Stomach (tissue), 19 donors: ENCODE measurements at places on chromosomes 12 and 14. TPM values are rescaled to one million over a fixed set of nuclear protein-coding genes. Genes with fewer than 3 reads are reported as not detected.

Gene ABCC9
- 1.2 TPM for total RNA-seq

DNA sequence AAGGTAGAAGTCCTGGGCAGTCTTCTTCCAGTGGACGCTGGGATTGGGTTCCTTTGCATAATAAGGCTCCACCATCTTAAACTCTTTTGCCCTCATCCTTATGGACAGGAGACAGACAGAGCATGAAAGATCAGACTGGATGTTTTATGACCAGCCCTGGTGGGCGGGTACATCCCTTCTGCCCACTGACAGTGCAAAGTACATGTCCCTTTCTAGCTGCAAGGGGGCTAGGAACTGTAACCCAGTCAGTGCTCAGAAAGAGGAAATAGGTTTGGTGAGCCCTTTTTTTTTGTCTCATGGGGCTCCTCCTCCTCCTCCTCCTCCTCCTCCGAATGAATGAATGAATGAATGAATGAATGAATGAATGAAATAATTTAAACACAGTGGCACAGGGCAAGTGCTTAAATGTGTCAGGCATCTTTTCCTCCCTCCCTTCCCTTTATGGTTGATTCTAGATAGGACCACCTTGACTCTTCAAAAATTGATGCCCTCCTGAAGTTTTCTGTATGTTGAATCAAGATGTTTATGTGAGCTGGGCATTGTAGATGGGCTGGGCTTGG, 36.4 kb upstream of the HNF1A start:
- no peak overlapping the region for H3K27ac ChIP-seq
- no peaks in the 10 kb centered on the region for H3K27me3 ChIP-seq
- H3K4me3 ChIP-seq = no peak overlapping the region
- no peak for DNase-seq

- no peak for DNase-seq
- no peaks in the 10 kb centered on the region for H3K4me1 ChIP-seq
- no peak overlapping the region for H3K27ac ChIP-seq
- no peak overlapping the region for H3K4me3 ChIP-seq
Observed at GRCh38 chr12:100920493-100920892, 125.9 kb downstream of the ANO4 start.

DNA sequence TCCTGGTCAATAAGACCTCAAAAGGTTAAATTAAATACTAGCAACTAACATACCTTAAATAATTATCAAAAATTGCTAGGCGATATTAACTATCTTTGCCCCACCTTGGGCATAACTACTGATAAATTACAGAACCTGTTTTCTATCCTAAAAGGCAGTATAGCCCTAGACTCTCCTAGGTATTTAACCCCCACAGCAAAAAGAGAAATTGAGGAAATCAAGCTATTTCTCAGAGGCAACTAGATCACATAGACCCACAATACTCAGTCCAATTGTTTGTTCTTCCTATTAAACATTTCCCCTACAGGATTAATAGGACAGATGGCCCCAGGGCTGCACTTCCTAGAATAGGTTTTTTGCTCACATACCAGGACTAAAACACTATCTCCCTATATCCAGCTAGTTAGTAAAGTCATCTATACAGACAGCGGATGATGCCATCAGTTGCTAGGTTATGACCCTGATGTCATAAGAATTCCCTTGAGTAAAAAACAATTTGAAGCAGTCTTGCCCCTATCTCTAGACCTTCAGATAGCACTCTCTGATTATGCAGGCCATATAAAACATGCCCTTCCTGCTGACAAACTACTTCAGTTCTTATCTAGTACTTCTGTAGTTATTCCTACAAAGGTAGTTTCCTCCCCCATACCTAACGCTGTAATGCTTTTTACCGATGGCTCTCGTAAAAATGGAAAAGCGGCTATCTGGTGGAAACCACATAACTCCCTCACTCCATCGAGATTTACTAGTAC, 118.4 kb downstream of the PPHLN1 start:
- H3K4me1 ChIP-seq = peaks cover 14% of the 10 kb centered on the region
- no peak for DNase-seq
- no peak overlapping the region for H3K4me3 ChIP-seq
- no peaks in the 10 kb centered on the region for H3K27me3 ChIP-seq

Gene CLEC4D
- not detected for total RNA-seq

Gene PMEL
- total RNA-seq = 4.0 TPM

DNA sequence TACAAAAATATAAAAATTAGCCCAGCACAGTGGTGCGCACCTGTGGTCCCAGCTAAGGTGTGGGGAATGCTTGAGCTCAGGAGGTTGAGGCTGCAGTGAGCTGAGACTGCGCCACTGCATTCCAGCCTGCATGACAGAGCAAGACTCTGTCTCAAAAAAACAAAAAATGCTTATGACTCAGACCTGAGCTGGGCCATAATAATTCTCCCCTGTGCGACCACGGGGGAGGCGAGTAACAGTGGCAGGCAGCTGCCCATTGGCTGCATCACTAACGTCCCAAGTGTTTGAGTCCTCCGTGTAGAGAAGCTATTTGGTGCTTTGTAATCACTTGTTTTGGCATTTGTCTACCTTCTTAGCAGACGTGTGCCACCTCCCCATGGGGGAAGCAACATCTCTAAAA, 24.9 kb downstream of the PSMC1 start:
- no peak overlapping the region for H3K27ac ChIP-seq
- no peaks in the 10 kb centered on the region for H3K27me3 ChIP-seq
- H3K36me3 ChIP-seq = peaks cover 32% of the 10 kb centered on the region
- no peak overlapping the region for H3K4me3 ChIP-seq
- no peak for DNase-seq

GRCh38 chr14:101046071-101046470, 142.5 kb upstream of the RTL1 start:
- H3K27me3 ChIP-seq = no peaks in the 10 kb centered on the region
- no peaks in the 10 kb centered on the region for H3K4me1 ChIP-seq
- H3K27ac ChIP-seq = no peak overlapping the region
- DNase-seq = no peak

DNA sequence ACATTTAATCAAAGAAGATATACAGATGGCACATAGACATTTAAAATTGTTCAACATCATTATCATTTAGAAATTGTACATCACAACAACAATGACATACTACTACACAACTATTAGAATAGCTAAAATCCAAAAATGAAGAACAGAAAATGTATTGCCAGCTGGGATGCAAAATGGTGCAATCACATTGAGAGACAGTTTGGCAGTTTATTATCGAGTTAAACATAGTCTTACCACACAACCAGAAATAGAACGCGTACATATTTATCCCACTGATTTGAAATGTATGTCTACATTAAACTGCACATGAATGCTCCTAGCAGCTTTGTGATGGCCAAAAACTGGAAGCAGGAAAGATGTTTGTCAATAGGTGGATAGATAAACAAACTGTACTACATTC, 791.5 kb upstream of the MGAT4C start:
- no peak overlapping the region for H3K4me3 ChIP-seq
- no peaks in the 10 kb centered on the region for H3K27me3 ChIP-seq
- no peaks in the 10 kb centered on the region for H3K36me3 ChIP-seq
- no peaks in the 10 kb centered on the region for H3K4me1 ChIP-seq

GRCh38 chr12:119565404-119565803, 28.2 kb upstream of the TMEM233 start:
- H3K27ac ChIP-seq = no peak overlapping the region
- H3K4me1 ChIP-seq = no peaks in the 10 kb centered on the region
- no peaks in the 10 kb centered on the region for H3K36me3 ChIP-seq
- no peak for DNase-seq
- no peak overlapping the region for H3K4me3 ChIP-seq
- no peaks in the 10 kb centered on the region for H3K27me3 ChIP-seq

Gene KLRC1
- 4.7 TPM for total RNA-seq

DNA sequence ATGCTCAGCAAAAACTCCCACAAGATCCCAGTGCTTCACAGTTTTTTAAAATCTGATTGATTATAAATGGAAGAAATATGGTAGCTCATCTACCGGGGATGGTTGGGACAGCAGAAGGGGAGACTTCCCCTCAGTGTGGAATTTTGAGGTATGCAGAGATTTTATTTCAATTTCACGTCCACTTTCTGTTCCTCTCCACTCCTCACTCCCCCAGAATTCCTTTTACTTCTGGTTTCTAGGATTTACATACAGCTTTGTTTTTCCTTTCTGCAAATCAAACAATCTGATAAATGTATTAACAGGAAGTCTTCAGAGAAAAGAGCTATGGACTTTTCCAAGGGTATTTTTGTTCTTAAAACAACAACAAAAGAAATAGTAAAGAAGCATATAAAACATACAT, 181.5 kb upstream of the ARHGAP5 start:
- no peaks in the 10 kb centered on the region for H3K27me3 ChIP-seq
- H3K4me1 ChIP-seq = peaks cover 12% of the 10 kb centered on the region

DNA sequence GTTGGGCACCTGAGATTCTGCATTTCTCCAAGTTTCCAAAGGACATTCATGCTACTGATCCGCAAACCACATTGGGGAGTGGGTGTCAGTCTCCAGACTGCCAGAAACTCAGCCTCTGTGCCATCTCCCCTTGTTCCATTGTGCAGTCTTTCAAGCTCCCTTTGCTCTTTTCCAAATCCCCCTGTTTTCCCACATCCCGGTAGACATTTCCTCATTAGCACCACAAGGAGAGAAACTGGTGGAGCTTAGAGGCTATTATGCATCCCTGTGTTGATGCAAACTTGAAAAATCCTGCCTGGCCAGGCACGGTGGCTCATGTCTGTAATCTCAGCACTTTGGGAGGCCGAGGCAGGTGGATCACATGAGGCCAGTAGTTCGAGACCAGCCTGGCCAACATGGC, 10.7 kb downstream of the CCDC63 start:
- no peaks in the 10 kb centered on the region for H3K36me3 ChIP-seq
- H3K4me1 ChIP-seq = no peaks in the 10 kb centered on the region
- no peak overlapping the region for H3K27ac ChIP-seq
- no peak for DNase-seq
- no peak overlapping the region for H3K4me3 ChIP-seq

Gene LYZ
- total RNA-seq = 2,662 TPM

DNA sequence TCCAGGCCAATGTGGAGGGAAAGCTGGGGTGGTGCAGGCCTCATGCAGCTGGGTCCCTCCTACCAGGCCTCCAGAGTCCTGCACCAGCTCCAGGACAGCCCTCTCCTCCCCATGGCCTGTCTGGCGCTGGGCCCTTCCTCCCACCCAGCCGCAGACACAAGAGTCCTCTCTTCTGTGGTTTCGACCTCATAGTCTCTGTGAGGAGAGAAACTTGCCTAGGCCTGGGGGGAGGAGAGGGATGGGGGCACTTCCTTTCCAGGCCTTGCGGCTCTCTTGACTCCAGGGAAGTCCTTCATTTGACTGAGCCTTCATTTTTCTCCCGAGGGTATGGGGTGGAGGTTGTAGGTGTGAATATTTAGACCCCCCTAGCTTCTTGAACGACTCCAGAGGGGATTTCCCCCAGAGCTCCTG, 2.3 kb downstream of the MMP14 start:
- H3K27me3 ChIP-seq = no peaks in the 10 kb centered on the region
- H3K4me3 ChIP-seq = peak overlapping the region; percentile 68
- H3K4me1 ChIP-seq = peaks cover 37% of the 10 kb centered on the region
- H3K27ac ChIP-seq = peak overlapping the region; percentile 20
- DNase-seq = peak; percentile 66

DNA sequence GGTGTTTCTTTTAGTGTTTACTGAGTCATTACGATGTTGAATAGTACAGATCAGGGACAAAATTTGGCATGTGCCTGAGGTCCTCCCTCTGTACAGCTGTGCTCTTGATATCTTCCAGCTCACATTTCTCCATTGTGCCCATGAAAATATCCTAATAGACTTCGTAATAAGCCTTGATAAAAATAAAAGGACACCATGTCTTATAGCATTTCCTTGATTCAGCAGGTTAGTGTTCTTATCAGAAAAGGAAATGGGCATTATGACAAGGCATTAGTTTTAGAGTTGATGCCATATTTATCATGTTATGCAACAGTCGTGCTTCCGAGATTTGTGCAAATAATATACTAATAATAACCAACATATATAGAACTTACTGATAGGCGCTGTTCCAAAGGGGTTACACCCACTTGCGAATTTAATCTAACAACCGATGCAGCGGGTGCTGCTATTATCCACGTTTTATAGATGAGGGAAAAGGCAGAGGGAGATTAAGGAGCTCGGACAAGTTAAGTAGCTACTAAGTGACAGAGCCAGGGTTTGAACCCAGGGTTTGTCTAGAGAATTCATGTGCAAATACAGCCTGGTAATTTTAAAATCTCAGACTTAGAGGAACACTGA, 15.1 kb upstream of the WNK1 start:
- no peaks in the 10 kb centered on the region for H3K27me3 ChIP-seq
- H3K27ac ChIP-seq = peak overlapping the region; percentile 55
- no peaks in the 10 kb centered on the region for H3K36me3 ChIP-seq
- H3K4me1 ChIP-seq = peaks cover 16% of the 10 kb centered on the region
- H3K4me3 ChIP-seq = no peak overlapping the region

Gene PLEKHD1
- total RNA-seq = not detected

Gene CCDC196
- not detected for total RNA-seq

Gene GDF3
- not detected for total RNA-seq

Gene LIN7A
- total RNA-seq = 0.45 TPM

DNA sequence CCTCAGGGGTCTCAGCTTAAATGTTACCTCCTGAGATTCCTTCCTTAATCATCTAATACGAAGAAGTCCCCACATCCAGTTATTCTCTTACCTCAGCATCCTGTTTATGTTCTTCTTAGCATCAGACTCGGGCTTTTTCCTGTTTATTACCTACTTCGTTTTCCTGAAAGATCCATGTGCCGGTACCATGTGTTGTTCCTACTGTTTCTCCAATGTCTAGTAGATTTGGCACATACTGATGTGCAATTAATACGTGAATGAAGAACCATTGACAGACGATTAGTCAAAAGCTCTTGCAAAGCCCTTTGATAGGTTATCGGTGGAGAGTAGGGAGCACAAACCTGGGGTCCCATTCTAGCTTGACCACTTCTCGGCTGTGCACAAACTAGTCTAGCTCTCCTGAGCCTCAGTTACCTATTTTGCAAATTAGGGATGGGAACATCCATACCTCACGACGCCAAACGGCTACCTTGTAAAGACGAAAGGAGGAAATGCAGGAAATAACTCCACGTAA, 735 bp upstream of the MAPKAPK5 start:
- peak overlapping the region; percentile 99 for H3K27ac ChIP-seq
- no peaks in the 10 kb centered on the region for H3K27me3 ChIP-seq
- H3K4me3 ChIP-seq = peak overlapping the region; percentile 92
- DNase-seq = no peak
